HCT116 (cell line): ENCODE measurements at places on chromosomes 3 and 15.

- DNase-seq = no peak
These were observed 12.8 kb upstream of the CFAP44 start for GRCh38 chr3:113454057-113454456.

GRCh38 chr15:64807751-64808222, 17.7 kb downstream of the PIF1 start:
- no peak for DNase-seq

GRCh38 chr3:178201714-178202113, 334.5 kb upstream of the KCNMB2 start:
- DNase-seq = no peak

DNA sequence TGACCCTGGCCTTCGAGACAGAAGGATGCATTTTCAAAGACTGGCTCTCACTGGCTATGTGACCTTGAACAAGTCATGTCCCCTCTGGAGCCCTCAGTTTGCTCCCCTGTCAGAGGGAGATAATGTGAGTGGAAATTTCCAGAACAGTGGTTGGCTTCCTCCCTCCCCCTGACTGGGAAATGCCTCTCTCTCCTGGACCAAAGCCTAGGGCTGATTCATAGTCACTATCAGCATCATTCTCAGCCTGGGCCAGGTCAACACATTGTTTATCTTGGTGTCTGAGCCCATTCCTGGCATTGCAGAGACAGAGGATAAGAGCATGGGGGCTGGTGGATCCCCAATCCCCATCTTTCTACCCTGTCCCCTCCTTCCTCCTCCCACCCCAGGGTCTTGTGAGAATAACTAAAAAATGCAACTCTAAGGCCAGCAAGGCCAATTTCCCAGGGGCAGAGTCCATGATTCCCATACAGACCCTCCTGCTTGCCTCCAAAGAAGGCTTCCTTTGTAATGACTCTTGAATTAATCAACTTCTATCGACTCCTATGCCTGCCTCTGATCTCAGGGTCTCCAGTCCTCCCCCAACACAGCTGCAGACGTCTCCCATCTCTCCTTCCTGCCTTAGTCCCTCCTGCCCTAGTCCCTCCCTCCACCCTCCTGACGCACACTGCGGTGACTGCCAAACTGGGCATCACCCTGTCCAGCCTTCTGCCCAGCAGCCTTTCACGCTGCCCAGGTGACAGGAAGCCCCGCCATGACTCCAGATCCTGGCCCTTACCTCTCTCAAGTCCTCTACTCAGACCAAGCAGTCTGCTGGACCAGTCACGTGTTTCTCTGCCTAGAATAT, 35.4 kb upstream of the CORO2B start:
- DNase-seq = no peak

GRCh38 chr15:86615411-86615810, 535.7 kb downstream of the AGBL1 start:
- DNase-seq = no peak

- DNase-seq = no peak
These were observed at the start of gene AGBL1 for GRCh38 chr15:86079508-86080266. TSS of gene AGBL1 (plus strand) at chr15:86079871.
